CD4-positive, alpha-beta T cell treated with Interleukin-4 for 4 hours (primary cell): ENCODE measurements at places on chromosomes 12 and 14.

DNA sequence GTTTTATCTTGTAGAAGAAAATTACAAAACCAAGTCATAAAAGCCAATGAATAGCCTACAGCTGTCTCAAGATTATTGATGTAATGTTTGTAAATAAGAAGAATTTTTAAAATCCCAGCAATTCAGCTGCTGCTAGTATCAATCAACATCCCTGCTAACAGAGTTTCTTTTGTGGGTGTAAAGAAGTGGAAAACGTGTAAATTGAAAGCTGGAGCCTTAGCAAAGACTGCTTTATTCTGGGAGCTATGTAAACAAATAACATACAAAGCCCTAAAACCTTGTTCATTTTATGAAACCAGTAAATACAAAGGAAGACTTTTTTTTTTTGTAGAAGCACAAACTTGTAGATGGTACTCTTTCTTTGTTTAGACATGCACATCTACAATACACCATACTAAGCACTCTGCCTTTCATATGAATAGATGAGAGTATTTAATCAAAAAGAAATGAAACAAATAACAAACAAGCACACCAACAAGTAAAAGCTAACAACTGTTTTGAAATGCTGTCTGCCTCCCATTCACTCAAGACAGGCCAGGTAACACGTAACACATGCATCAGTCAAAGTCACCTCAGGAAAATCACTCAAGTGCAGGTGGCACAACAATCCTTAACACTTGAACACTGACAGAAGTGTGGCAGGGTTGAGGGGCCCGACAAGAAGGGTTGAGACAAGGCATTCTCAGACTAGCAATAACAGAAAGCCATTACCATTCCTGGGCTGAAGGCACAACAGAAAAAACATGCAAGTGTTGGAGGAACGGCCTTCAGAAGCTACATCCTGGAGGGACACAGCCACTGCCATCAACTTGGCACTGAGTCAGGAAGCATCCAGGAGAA, 1364.0 kb upstream of the SEL1L start:
- DNase-seq: no peak

- no peak for DNase-seq
These were observed 92.8 kb downstream of the DNAH10 start for GRCh38 chr12:123854918-123855317.

- DNase-seq: no peak
These were observed 256.6 kb downstream of the NAV3 start for GRCh38 chr12:78087363-78087675.

DNA sequence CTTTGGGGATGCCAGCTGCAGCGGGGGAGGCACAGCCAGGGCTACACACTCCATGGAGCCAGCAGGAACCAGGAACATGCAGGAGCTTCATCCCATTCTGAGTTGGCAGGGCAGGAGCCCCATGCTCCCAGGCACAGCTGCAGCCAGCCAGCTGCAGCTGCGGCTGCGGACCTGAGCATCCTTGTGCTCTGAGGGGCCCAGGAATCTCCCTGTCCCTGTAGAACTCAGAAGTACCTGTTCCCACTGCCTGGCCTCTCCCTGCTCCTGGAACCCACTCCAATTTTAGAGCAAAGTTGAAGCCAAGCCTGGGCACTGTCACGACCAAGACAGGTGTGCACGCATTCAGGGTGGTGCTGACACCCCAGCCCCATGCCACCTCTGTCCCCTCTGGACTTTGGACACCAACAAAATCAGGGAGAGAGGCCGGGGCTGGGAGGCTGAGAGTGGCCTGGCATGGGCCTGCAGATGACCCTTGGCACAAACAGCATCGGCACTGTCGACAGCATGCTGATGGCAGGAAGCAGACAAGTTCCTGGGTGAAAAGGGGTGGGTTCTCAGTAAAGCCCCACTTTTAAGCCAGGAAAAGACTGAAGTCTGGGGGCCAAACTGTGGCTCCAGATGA, 257.3 kb upstream of the LRFN5 start:
- DNase-seq: no peak

GRCh38 chr12:52578469-52578868, 4.8 kb upstream of the KRT74 start:
- no peak for DNase-seq
